ENCODE measurements at places on chromosomes 6 and 20.

GRCh38 chr6:129432738-129433137 is 277.2 kb downstream of the ARHGAP18 start:
- DNase-seq, result no peak

DNA sequence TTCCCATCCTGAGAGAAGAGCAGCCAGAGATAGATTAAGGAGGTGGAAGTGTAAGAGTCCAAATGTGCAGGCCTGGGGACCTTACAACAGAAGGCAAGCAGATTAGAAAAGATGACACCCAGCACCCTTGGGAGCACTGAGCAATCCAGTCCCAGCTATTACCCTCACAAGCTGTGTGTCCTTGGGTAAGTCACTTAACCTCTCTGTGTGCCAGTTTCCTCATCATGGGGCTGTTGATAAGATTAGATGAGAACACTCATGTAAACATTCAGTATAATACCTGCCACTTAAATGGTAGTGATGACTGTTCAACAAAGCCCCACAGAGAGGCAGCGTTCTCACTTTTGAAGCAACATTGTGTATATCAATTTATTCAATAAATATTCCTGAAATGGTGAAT is 114.8 kb upstream of the CST7 start:
- DNase-seq, result no peak

GRCh38 chr6:18506382-18507017 is 119.3 kb downstream of the RNF144B start:
- DNase-seq, result no peak

DNA sequence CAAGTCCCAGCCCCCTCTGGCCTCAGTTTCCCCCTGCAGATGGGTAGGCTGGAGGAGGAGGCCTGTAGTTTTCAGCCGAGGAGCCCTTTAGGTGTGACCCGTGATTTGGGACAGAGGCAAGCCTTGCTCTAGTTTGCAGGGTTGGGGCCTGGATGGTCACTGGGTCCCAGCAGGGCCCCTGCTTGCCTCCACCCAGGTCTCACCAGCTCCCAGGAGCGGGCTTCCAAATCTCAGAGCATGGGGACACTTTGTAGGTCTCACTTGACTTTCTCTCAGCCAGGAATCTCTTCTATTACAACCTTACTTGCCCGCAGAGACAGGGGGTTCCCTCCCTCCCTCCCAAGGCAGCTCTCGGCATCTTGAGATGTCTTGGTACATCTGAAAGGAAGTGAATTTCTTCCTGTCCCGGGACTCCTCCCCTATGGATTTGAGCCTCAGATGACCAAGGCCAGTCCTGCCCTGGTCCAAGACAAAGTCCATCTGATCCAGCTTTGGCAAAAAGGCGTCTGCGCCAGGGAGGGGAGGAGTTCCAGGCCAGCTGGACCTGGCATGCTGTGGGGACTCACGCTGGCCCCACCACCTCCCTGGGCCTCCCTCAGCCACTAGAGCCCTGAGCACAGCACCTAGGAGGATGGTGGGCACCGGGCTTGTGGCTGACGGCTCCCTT is 47.4 kb downstream of the SRC start:
- DNase-seq, result no peak

GRCh38 chr6:113619077-113619476 is 238.1 kb upstream of the MARCKS start:
- DNase-seq, result no peak

DNA sequence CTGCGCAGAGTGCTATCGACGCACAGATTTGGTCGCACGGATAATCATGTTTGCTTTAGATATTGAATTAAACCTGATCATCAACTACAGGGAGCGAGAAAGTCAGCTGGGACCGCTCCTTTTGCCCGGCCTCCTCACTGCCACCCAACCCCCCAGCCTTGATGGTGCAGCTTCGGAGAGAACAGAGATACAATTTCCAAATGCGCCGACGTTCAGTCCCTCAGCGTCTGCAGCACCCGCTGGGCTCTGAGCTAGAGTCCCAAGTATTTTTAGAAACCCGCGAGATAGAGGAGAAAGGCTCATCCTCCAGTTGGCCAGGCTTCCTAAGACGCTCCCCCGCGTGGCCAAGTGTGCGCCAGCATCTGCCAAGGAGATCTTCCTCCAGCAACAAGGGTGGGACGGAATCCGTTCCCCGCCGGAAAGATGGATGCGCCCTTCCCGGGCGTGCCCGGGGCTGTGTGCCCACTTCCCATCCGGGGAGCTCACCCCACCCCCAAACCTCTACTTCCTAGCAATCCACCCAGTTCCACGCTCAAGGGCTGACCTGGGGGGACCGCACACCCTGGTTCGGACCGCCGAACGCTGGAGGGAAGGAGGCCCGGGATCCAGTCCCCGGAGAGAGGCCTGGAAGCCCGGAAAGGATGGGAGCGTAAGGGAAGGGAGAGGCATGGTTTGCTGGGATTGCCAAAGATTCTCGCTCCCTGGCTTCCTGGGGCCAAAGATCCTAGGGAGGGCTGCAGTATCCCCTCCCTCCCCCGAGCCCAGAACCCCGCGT is 4.1 kb downstream of the NKX2-2 start:
- no peak for DNase-seq

- DNase-seq, result no peak
These were observed 879.7 kb upstream of the GJE1 start for GRCh38 chr6:141252828-141253608.

GRCh38 chr6:96186094-96186493 is 170.3 kb downstream of the FUT9 start:
- DNase-seq, result no peak

GRCh38 chr6:6980999-6981597 is 126.7 kb upstream of the RREB1 start:
- no peak for DNase-seq

DNA sequence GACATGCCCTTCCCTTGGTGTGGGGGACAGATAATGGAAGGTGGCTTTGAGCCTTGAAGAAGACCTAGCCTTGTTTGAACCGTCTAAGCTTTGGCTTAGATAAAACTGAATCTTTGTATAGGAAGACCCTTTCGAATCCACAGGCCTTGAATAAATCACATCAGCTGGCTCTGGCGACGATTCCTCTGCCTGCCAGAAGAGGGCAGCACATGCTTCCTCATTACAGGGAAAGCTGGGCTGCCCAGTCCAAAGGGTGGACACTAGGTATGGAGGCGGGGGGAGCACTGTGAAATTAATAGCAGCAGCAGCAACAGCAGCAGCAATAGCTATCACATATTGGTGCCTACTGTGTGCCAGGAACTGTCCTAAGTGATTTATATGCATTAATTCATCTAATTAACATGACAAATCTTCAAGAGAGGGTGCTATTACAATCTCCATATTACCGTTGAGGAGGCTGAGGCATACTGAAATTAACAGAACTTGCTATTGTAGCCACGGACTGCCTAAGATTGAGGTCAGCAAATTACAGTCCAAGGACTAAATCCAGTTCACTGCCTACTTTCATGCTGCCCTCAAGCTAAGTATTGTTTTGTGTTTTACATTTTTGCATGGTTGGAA is 85.1 kb downstream of the CLIC5 start:
- no peak for DNase-seq

DNA sequence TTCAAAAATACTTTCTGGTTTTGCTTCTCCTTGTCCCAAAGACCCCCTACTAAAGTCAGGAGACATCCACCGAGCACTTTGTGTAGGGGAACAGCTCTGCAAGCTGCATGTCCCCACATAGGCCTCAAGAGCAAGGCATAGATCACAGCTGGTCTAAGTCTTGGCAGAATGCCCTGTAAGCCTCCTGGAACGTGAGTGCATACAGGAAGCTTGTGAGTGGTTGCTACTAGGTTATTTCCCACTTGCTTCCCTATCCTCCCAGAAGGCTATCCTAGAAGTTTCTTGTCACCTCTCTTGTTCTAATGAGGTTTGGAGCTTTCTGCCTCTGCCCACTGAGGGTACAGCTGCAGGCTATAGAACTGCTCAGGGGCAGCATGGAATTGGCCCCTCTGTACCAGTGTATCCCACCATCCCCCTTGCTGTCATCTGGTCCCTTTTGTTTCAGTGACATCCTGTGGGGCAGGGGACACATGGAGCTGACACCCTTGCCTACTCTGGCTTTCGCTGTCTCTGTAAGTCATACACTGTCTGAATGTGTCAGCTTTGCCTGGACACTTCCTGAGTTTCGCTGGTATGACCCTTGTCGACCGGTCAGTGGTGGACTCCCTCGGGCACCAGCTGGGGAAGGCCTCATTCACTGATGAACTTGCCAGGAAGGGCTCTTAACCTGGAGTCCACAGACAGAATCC is 35.6 kb upstream of the KCNK16 start:
- DNase-seq, result no peak

DNA sequence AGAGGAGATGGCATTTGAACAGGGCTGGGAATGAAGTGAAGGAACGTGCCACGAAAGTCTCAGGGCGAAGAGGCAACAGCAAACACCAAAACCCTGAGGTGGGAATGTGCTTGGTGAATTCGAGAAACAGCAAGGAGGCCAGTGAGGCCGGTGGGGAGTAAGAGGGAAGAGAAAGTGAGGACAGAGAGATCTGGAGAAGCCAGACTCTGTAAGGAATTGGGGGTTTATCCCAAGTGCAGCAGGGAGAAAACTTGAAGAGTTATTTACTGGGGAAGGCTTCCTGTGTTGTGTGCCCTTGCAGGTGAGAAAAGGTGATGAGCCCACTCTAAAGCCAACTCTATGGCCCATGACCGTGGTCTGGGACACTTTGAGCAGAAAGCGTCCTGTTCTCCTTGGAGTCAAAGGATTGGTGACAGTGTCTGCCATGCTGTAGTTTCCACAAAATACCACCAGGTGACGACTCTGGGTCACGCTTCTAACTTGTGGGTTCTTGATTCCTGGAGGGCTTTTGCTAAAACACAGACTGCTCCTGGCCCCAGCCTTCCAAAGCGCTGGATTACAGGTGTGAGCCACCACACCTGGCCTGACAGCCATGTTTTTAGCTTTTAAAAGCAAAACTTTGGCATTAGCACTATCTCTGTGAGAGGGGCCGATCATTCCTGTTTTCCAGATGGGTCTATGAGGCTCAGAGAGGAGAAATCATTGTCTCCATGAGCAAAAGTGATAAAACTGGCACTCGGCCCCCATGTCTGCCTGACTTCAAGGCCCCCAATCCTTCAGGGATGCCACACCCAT is 18.0 kb upstream of the CSNK2A1 start:
- no peak for DNase-seq

- DNase-seq, result no peak
These were observed 3.8 kb downstream of the PREX1 start for GRCh38 chr20:48823960-48824498.

DNA sequence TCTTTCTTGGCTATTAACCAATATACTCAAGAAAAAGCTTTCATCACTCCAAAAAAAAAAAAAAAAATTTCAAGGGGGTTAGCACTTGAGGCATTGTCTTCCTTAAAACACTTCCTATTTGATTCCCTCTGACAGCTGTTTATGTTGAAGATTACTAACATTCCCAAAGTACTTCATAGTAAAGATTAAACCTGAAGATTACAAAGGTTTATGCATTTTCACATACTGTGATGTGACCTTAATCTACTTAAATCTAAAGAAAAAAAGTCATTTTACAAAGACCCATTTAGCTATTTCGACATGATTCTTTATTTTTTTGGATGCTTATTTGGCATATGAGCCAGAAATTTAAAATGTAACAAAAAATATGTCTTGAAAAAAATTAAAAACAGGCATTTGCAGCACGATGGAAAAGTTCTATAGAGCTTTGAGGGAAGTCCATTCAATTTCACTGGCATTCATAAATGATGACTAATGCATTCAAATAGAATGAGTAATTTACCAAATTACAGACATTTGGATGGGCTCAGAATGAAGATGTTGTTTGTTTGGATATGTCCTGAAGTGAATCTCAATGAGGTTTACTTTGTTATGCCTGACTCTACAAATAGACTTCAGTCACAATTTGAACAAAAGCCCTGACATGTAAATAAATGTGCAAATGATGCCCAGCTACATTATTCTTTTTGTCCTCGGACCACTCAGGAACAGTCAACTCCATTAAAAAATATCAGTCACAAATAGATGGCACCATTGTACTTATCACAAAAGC is 674.6 kb upstream of the MARCKS start:
- no peak for DNase-seq

DNA sequence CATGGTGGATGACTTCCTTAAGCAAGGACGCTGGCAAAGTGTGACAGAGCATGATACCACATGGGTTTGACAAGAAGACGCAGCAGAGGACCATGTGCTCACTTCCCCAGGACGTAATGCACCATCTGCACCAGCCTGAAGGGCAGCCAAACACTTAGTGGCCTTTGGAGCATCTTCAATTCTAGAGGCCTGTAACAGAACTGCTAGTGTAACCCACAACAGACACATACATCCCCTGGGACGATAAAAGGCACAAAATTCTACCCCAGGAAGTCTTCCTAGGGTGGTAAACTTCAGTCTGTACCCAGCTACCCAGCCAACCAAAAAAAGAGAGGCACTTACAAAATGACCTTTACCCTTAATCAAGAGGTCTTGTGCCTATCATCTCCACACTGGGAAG is 9.2 kb upstream of the CPNE1 start:
- no peak for DNase-seq

DNA sequence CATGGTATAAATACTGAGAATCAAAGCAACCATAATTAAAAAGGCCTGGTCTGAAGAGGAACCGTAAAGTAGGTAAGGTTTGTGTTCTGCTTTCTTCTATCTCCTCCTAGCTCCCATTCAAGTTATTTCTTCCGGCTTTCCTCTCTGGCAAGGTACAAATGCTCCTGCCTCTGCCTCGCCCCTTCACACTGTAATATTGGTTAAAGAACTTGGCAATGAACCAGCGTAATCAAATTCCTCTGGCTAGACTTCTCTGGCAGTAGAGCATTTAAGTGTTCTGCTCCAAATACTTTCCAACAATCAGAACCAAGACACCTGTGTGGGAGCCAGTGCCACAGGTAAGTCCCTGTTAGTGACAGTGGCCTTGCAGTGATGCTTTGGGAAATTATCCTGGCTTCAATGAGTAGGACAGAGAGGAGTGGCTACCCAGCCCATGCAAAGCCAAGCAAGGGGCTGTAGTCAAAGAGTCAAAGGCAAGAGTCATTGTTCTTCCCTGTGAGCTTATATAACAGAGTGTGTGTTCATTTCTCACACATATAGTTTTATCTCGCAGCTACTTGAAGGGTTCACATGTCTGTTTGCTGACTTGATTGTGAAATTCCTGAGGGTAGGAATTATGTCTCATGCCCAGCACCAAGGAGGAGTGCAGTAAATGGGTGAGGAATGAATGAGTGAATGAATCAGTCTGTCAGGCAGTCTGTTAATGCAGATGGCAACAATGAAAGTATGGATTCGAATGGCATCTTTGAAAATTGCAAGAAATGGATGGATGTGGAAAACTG is 329.3 kb downstream of the NRN1 start:
- DNase-seq, result no peak

- DNase-seq, result no peak
These were observed 7.6 kb upstream of the ITCH start for GRCh38 chr20:34355427-34355826.

GRCh38 chr6:73455865-73456629 is 4.0 kb upstream of the CGAS start:
- no peak for DNase-seq

- no peak for DNase-seq
These were observed 22.0 kb downstream of the C6orf89 start for GRCh38 chr6:36907781-36908180.

GRCh38 chr20:2625062-2625461 is 27.4 kb upstream of the NOP56 start:
- DNase-seq, result no peak

GRCh38 chr6:157840776-157841175 is 17.7 kb downstream of the SNX9 start:
- DNase-seq, result no peak

All from NCI-H2107 (cell line).